ENCODE measurements at places on chromosomes 12 and 14. TPM values are rescaled to one million over a fixed set of nuclear protein-coding genes. Genes with fewer than 3 reads are reported as not detected.

LMO3 gene
- total RNA-seq: not detected

PDZRN4 gene
- total RNA-seq: not detected

PTPRB gene
- total RNA-seq: not detected

CFAP251 gene
- 1.9 TPM for total RNA-seq

RD3L gene
- not detected for total RNA-seq

PRICKLE1 gene
- 0.10 TPM for total RNA-seq

GYS2 gene
- not detected for total RNA-seq

All from activated CD4-positive, alpha-beta memory T cell treated with anti-CD3 and anti-CD28 coated beads, Interleukin-2, amount 10 ng/mL, durations not matched to agents 7 days and 5 days (primary cell).